ENCODE measurements at places on chromosomes 1 and 21.

- DNase-seq: no peak
Measured at GRCh38 chr1:7538033-7538432, 233.1 kb upstream of the VAMP3 start.

- no peak for DNase-seq
Measured at GRCh38 chr1:172185211-172185610, 235.3 kb upstream of the C1orf105 start.

DNA sequence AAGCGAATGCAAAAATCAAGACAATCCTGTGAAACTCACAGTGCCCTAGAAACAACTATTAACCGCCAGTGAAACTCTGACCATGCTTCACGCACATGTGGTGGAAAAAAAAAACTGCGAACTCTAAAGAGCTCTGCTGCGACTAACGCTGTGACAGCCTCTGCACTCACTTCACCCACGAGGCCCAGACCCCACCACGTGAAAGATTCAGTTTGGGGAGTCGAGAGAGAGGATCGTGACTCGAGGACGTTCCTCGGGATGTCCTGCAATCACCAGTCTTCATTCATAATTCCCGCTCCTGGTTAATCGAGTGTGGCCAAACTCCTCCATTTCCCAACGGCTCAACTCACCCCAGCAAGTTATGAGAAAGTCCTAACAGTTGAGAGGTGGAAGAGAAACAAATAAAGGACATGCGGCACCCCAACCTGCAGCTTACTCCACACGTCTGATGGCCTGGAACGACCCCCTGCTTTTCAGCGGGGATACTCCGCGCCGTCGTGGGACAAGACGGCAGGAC lies 1.1 kb downstream of the SERBP1 start:
- no peak for DNase-seq

DNA sequence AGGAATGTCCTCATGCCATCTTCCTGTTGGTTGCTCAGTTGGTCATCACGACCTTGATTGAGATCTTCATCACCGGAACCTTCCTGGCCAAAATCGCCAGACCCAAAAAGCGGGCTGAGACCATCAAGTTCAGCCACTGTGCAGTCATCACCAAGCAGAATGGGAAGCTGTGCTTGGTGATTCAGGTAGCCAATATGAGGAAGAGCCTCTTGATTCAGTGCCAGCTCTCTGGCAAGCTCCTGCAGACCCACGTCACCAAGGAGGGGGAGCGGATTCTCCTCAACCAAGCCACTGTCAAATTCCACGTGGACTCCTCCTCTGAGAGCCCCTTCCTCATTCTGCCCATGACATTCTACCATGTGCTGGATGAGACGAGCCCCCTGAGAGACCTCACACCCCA lies 42.9 kb downstream of the KCNJ15 start:
- DNase-seq: no peak

DNA sequence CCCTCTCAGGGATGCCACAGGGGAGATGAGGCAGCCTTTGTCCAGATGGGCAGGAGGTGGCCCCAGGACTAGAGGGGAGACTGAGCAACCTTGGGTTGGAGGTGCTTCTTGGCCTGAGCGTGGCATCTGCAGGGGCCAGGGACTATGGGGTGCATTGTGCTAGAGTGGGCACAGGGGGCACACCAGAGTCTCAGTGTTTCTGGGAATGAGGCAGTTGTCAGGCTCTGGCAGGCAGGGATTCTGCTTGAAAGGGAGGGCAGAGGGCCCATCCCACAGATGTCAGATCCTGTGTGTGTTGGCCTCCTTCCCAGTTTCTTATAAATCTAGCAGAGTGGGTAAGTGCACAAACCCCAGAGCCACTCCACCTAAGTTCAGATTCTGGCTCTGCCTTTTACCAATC lies 13.7 kb downstream of the LGR6 start:
- no peak for DNase-seq

- DNase-seq: no peak
Measured at GRCh38 chr1:197314682-197315081, 46.6 kb downstream of the CRB1 start.

- DNase-seq: no peak
Measured at GRCh38 chr1:39508857-39509305, 17.4 kb downstream of the BMP8A start.

GRCh38 chr1:42822800-42823392 lies 5.7 kb upstream of the SVBP start:
- DNase-seq: no peak

DNA sequence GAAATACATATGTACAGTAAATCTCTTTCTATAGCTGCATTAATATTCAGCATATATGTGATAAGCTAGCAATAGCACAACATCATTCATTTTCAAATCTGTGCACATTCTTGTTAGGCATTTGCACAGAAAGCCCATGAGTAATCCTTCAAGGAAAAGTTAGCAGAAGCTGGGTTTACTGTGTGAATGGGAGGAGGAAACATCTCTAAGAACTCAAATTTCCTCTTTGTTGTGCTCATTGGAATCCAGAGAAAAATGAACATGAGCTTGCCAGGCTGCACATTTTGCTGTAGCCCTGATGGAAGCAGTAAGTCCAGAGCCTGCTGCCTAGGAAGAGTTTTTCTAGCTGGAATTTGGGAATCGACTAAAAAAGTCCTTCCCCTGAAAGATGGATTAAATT lies 214.2 kb upstream of the FOXD3 start:
- no peak for DNase-seq

DNA sequence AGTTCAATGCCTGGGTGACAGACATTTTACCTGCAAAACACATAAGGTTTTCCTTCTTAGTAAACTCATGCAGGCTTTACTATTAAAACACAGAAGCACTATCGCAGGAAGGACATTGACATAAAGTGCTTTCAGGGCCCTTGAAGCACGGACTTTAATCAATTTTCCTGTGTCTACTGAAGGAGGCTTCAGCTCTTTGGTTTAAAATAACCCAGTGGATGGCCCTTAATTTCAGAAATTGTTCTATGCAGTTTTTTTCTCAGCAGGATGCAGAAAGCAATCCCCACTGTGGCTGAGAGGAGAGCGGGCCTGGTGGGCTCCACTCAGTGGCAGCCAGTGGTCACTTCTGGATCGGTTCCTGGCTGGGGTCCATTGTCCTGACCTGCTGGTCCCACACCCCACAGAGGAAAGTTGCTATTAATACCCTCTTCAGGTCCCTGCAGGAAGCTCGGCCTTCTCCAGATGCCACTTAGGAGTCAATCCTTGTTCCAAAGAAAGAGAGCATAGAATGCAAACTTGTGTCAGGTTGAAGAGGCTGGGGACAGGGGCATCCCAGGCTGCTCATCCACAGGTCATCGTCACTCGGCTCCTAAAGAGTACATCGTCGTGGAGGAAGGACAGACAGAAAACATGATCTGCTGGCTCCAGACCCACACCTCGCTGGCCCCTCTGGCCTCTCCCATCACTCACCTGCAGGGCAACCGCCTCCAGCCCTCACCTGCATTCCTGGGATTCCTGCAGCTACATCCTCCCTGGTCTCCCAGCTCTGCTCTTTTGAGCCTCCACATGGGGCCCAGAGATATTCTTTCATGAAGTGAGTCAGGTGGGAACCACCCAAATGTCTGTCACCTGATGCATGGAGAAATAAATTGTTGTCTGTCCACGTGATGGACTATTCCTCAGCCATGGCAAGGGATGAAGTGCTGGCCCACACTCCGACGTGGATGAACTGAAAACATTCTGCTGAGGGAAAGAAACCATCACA lies 153.1 kb downstream of the PSMG1 start:
- DNase-seq: no peak

GRCh38 chr1:12275370-12275769 lies 45.5 kb downstream of the VPS13D start:
- DNase-seq: peak; percentile 11

DNA sequence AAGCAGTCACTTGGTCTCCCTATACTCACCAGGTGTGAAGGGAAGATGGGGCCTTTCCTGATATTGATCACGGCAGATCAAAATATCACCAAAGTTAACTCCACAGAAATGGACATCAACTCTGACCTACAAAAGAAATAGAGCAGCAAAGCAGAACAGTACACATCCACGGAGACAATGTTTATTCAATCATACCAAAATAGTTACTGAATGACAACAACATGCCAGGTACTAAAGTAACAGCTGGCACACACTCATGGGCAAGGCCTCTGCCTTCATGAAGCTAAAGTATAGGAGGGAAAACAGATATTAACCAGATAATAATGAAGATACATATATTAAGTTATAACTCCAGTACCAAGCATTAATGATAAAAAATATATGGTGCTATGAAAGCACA lies 59.2 kb upstream of the RASAL2 start:
- DNase-seq: no peak

GRCh38 chr1:34419663-34420136 lies 243.0 kb downstream of the C1orf94 start:
- peak; percentile 11 for DNase-seq

GRCh38 chr21:35909456-35910223 lies 150.7 kb downstream of the SETD4 start:
- DNase-seq: no peak

DNA sequence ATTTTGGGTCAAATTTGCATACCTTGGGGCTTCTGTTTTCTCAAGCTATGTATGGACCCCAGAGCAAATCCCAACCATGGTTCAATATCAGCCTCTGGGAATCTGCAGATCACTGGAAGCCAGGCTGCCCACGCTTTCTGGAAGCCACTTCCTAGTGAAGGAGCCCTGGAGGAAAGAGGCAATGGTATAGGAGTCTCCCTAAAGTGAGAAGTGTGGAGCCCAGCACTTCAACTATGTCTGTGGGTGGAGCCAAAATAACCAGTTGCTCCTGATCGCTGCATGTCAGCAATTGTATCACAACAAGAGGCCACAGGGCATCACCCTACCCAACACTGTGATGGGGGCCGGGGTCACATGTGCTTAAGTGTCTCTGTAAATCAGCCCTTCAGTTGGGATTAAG lies 26.9 kb downstream of the ETS2 start:
- DNase-seq: no peak

DNA sequence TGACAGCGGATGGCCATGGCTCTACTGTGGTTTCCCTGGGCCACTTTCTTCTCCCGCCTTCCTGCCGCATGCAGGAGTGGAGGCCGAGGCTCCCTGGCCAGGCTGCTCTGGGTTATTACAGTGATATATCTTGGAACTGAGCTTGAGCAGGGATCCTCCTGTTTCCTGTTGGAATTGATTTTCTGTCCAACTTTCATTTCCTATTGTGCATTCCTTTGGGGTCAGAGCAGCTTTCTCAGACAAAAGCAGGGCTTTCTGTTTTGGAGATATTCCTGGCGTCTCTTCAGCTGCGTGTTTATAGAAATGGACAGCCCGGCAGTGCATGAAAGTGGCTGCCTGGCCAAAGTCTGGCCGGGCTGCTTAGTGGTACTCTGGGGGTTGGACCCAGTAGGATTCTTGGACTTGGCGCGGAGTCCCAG lies 146.4 kb downstream of the KIF26B start:
- peak; percentile 23 for DNase-seq

DNA sequence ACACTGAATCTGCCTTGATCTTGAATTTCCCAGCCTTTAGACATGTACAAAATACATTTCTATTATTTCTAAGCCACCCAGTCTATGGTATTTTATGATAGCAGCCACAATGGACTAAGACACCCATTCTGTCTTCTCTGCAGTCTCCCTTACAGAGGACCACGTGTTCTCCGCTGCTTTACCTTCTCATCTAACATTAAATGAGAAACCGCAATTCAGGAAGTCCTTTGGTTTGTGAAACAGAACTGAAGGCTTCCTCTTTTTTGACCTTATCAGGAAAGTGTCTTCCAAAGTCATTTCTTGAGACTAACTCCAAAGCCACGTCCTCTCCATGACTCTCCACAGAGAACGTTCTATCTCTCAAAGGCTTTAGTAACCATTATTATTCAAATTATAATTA lies 560.1 kb downstream of the OMA1 start:
- no peak for DNase-seq

GRCh38 chr1:37433171-37433570 lies 41.2 kb upstream of the ZC3H12A start:
- no peak for DNase-seq

GRCh38 chr1:182181167-182181572 lies 119.7 kb upstream of the ZNF648 start:
- no peak for DNase-seq

DNA sequence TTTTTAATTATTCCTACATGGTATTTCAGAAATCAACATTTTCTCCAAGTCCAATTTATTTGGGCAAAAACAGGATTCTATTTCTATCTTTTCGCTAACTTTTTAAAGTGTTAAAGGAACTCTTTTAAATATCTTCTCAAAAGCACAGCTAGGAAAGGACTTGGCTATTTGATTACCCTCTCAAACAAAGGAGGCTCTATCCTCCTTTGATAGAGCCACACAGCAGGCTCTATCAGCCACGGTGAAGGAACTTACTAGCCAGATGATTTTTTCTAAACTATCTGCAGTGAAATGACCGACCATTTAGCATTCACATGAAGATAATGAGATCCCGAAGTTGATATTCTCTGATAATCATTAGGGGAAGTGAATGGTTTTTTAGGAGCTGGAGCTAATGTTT lies 9.1 kb downstream of the ANGPTL7 start:
- no peak for DNase-seq

DNA sequence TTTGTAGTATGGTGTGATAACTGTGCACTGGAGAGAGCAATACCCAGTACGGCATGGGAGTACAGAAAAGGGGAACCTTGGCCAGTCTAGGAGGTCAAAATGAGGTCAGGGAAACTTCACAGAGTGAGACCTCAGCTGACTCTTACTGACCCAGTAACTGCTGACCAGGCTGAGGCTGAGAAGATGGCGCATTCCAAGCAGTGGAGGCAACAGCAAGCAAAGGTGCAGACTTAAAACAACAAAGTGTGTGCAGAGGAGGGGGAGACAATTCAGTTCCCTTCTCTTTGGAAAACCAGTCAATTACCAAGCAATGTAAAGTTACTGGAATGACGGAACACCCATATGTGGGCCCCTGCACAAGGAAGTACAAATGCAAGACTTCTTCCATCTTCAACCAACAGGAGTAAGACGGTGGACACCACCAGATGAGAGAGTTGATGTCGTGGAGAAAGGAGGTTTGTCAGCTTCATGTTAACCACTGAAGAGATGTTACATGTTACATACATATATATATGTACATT lies 54.6 kb upstream of the PRDX6 start:
- peak; percentile 16 for DNase-seq

GRCh38 chr1:185450060-185450788 lies 133.2 kb upstream of the IVNS1ABP start:
- DNase-seq: no peak

GRCh38 chr1:214439352-214440119 lies 111.9 kb downstream of the PTPN14 start:
- no peak for DNase-seq

- DNase-seq: no peak
Measured at GRCh38 chr1:117009132-117009531, 7.6 kb downstream of the CD101 start.
